ENCODE measurements at places on chromosomes 12 and 14.

- no peak for DNase-seq
Observed at GRCh38 chr14:68969278-68970033, 9.6 kb downstream of the ACTN1 start.

DNA sequence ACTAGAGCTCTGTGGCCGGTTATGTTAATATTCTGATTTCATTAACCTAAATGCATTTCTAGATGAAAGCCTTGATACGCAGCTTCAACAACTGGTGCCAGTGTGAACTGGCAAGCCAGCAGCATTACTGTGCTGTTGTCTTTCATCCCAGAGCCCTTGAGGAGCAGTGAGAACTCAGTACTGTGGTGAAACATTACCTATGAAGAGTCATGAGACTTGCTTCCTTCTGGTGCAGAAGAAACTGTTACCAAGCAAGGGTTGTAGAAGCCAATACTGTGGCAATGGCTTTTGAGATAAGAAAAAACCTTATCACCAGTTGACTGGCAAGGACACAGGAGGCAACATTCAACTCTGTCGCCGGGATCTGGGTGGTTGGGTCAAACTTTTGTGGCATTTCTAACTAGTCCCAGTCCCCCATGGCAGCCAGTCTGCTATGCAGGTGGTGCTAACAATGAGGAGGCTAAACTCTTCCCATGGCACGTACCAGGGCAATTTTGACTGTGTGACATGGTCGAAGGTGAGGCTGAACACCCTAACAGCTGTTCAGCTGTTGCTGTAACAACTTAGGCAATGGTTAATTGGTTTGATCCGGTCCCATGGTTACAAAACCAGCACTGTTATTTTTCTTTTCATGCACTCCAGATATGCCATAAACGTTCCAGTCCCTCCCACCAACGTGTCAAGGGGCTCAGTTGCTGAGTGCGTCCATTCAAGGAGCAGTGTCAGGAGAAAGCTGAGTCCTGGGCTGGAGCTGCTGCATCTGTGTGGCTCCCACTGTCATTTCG is 12.6 kb upstream of the LGALS3 start:
- DNase-seq, result no peak

GRCh38 chr14:60645126-60645741 is 4.0 kb downstream of the SIX1 start:
- DNase-seq, result no peak

DNA sequence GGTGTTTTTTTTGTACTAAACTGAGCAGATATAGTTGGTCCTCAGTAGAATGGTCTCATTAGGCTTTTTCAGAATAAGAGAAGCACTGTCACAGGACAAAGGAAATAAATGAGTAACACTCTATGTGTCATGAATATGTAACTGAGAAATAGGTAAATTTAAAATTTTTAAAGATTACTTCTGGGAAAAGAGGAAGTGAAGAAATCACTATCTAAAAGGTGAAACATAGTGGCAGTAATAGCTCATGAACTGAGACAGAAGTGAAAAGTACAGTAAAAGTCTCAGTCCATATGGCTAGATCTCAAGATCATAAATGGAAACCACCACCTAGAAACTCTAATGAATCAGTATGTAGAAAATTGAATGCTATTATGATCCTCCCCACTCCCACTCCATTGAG is 89.3 kb upstream of the TTC7B start:
- no peak for DNase-seq

DNA sequence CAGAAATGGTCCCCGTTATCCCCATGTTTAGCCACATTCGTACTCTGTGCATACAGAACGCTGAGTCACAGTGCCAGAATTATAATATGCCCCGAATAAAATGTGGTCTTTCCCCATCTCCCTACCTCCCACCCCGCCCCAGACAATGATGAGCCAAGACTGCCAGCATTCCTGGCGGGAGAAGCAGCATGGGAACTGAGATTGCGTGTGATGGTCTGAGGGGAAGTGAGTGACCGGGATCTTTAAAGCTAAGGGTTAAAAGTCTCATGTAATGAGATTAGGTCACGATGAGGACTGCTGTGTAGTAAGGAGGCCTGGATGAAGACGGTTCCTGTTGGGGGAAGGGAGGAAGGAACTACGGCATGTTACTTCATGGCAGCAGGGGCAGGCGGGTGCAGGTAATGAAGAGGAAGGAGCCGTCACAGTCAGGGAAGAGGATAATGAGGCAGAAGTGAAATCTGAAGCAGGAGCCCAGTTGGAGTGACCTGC is 243.3 kb upstream of the FKBP4 start:
- DNase-seq, result no peak

- no peak for DNase-seq
Observed at GRCh38 chr12:1444142-1444516, 150.3 kb downstream of the FBXL14 start.

DNA sequence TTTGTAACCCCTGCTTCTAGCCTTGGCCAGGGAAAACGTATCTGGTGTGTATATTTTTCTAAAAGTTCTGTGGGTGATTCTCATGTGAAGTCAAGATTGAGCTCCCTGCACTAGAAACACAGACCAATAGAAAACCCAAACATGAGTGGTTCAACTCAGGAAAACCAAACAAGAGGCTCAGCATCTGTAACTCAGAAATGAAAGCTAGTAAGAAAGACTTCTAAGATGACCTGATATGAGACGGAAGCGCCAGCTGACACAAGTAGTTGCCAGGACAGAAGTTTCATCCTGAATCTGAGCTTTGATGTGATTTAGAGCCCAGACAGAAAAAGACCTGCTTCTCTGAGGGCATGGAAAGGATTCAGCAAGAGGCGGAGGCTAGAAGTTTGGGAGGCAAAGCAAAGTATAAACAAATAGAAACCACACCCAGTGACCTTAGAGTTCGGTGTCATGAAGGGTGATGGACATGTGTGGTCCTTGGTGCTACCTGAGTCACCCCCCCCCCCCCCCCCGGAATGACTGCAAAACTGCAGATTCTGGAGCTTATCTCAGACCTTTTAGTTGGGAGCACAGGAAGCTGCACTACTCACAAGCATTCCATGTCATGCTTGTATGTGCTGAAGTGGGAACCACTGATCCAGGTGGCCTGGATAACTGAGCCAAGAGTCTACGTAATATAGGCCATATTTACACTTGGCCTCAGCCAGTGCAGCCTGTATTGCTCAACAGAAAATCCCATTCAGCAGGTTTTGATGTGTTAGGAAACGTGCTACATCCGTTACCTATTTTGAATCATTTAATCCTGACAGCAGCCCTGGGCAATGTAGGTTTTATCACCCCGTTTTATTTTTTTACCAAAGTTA is 191.3 kb downstream of the ANO6 start:
- DNase-seq, result no peak

DNA sequence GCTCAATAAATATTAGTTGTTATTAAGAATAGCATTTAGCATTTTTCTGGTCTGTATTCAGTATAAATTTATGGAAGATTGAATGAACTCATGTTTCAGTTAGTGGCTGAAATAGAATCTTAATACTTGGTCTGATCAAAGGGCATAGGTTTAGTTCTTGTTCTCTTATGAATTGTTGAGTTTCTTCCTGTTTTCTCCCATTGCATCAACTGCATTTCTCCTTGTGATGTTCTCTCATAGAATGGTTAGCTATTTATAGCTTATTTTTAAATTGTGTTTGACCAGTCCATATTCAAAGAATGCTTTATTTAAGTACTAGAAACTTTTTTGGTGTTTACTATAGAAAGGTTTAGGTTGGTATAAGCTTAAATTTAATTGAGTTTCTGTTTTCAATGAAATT is 29.8 kb downstream of the APAF1 start:
- no peak for DNase-seq

Measured in activated CD8-positive, alpha-beta memory T cell treated with anti-CD3 and anti-CD28 coated beads, Interleukin-2, amount 50 U/mL, for 48 hours (primary cell).